H7 (cell line): ENCODE measurements at places on chromosomes 6 and 20.

GRCh38 chr20:59385038-59385437 lies 84.6 kb downstream of the EDN3 start:
- no peak for DNase-seq

DNA sequence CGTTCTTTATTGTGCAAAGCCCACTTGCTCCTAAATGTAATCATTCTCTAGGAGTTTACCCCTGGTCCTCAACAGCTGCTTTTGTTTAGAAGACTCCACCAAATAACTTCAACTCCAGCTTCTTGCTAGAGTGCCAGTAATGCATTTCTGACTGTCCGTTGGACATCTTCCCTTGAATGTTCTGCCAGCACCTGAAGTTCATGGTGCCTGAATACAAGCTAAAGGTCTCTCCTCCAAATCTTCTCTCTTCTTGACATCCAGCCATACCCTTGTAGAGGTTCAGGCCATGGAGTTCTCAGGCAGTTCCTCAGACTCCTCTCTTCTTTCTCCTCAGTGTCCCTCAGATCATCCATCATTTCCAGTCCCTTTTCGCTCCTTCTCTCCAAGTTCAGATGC lies 21.7 kb downstream of the PHACTR2 start:
- DNase-seq: no peak

- no peak for DNase-seq
Observed at GRCh38 chr6:48894469-48894868, 568.6 kb downstream of the MMUT start.

- DNase-seq: no peak
Observed at GRCh38 chr6:110282412-110282811, 75.7 kb downstream of the METTL24 start.

DNA sequence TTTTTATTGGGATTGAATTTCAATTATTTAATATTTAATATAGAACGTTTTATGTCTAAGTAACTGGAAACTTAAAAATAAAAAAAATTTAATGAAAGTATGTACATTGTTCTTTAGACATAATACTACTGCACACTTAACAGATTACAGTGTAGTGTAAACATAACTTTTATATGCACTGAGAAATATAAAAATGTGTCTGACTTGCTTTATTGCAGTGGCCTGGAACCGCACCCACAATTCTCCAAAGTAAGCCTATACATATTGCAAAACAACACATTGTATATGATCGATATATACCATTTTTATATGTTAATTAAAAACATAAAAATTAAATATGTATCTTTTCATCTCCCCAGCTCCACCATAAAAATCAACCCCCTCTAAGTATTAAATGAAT lies 42.8 kb downstream of the GFOD1 start:
- no peak for DNase-seq

DNA sequence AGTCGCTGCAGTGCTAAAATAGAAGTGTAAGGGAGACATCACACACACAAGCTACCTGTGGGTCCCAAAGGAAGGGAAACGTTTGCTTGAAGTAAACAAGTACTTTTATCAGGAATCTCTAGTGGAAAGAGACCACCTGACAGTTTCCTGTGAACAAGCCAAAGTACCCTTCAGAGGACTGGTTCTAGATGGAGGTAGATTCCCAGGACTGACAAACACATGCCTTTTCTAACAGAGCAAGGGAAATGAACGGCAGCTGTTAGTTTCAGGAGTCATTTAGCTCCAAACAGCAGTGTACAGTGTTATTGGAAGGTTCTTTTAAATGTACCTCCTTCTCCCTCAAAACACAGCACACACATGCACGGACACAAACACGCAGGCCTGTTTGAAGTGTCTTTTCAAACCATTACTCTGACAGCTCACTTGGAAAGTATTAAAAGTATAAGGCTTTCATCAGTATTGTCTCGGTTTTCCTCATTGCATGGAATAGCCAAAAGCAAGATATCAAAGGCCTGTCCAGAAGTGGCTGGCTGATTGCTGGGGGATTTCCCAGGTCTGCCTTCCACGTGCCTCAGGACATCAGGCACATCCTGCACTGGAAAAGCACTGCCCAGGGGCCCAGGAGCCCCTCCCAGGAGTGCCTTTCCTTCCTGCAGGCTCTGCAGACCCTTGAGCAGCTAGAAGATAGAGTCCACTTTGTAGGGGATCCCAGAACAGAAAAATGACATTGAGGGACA lies 393.2 kb upstream of the SOX4 start:
- DNase-seq: peak; percentile 29

GRCh38 chr6:36467625-36468024 lies 24.8 kb downstream of the KCTD20 start:
- DNase-seq: no peak

DNA sequence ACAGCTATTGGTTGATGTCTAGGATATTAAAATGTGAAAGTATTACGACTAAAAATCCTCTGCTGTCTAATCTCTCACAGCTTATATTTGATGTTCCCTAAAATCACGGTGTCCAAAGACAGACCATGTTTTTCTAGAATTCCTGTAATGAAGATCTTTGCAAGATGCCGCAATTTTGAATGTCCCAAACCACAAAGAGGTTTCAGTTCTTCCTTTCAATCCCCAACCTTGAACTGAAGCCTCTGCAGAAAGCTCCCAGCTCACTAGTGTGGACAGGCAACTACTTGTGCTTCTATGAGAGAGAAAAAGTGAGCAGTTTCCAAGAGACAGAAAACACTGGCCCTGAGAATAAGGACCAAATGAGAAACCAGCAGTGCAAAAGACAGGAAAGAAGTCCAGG lies 370.1 kb downstream of the FOXA2 start:
- no peak for DNase-seq
